ENCODE measurements at places on chromosomes 5 and 9.

- peak; percentile 50 for DNase-seq
These were observed 597.3 kb downstream of the PRELID2 start for GRCh38 chr5:145237843-145238242.

- no peak for DNase-seq
These were observed 151.5 kb downstream of the ISOC1 start for GRCh38 chr5:129246088-129246487.

- no peak for DNase-seq
These were observed 42.0 kb downstream of the IQGAP2 start for GRCh38 chr5:76445063-76445462.

DNA sequence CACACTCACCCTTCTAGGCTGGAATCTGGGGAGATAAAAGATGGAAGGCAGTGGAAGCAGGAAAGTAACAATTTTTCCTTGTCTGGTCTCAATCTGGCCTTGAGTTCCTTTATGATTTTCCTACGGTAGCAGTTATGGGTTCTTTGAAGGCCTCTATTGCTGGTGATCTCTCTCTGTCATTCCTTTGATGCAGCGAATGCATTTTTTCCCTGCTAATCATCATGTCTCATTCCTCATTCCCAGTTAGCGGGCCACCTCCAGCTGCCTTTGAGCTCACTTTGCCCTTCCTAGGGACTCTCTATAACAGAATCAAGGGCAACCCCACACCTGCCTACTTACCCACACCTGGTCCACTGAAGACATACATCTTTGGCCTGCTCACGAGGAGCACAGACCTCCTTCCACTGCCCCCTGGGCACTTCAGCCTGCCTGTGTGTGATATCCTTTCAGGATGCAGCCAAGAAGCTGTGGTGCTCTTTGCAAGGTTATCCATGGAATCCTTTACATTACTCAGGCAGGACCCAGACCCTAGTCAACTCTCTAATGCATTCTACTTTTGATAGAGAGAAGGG lies 191.7 kb downstream of the DRD1 start:
- DNase-seq, result no peak

- DNase-seq, result no peak
These were observed 41.0 kb upstream of the PCDHB1 start for GRCh38 chr5:141010047-141010793.

- DNase-seq, result no peak
These were observed 10.4 kb upstream of the CEP120 start for GRCh38 chr5:123433596-123433995.

GRCh38 chr9:94644543-94644942 lies 5.2 kb upstream of the FBP1 start:
- DNase-seq, result no peak

GRCh38 chr9:128911529-128912035 lies 9.2 kb upstream of the PHYHD1 start:
- no peak for DNase-seq

DNA sequence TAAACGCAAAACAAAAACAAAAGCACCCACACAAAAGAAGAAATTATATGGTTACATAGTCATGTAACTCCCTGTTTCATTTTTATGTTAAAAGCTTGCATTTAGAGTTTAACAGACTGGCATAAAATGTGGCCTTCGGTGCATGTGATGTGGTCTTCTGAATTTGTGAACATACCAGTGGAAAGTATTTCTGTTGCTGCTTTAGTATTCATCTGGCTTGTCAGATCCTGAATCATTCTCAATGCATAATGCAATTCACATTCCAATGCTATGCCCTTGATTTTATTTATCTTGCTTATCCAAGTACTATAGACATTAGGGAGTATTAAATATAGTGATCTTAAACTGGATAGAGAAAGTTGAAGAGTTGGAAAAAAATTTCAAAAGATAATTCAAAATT lies 740.2 kb upstream of the ZNF608 start:
- DNase-seq, result no peak

DNA sequence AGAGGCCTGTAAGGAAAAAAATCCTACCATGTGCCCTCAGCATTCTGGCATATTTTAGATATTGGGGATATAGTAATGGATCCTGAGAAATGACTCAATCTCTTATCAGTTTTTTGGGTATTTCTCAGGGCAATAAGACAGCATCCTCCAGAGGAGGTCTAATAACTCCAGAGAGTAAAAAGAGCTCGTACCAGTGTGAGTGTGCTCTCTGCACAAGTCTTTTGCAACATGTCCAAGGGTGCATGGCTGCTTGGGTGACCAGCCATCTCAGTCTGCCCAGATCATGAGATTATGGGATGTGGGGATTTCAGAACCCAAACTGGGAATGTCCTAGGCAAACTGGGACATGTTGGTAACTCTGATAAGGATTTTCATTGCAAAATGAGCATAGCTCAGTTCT lies 15.3 kb downstream of the ASPN start:
- DNase-seq, result no peak

DNA sequence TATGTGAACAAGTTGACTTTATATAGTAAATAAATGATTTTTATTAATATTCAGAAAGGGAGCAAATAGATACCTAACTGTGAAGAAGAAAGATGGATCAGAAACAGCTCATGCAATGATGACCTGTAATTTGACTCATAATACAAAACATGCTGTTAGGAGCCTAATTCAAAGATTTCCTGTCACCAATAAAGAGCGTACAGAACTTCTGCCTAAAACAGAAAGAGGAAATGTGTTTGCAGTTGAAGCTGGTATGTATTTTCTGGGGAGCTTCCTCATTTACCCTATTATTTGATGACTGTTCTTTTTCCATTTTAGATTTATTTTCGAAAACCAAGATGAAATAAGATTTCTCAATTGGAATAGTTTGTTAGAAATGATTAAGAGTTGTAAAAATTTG lies 11.4 kb downstream of the YTHDC2 start:
- DNase-seq, result no peak

GRCh38 chr5:141732417-141732816 lies 50.4 kb upstream of the ARAP3 start:
- no peak for DNase-seq

GRCh38 chr5:113387844-113388243 lies 46.9 kb downstream of the TSSK1B start:
- DNase-seq, result no peak

DNA sequence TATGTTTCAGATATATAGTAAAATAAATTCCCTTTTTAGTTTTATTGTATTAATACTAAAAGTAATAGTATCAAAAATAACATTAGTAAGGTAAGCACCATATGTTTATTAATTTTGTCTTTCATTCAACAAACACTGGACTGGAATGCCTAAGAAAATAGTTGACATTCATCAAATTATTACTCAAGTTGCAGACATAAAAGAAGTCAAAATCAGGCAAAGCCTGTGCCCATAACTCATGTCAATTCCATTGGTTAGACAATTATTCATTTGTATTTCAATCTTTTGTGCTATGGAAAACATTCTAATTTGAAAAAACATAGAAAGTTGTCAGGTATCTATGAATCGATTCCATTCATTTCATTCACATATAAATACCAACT lies 158.9 kb downstream of the CEMIP2 start:
- DNase-seq, result no peak

DNA sequence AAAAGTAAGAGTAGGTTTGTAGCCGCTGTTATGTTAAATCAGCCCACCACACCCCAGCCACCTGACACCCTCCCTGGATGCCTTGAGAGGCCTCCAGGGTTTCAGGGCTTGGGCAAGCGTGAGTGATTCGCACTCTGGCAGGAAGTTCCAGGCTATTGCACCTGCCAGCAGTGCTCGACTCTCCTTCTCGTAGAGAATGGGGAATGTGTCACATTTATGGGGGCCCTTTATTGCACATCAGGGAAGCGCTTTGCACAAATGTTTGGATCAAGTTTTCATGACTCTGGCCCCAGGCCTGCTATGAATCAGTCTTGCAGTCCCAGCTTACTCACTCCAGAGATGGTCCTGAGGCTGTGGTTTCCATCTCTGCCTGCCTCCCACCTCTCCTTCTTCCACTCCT lies 66.1 kb upstream of the ADRA1B start:
- DNase-seq, result no peak

- no peak for DNase-seq
These were observed 63.5 kb downstream of the UBE2R2 start for GRCh38 chr9:33880211-33881089.

GRCh38 chr5:134446938-134447337 lies 35.3 kb upstream of the CDKN2AIPNL start:
- no peak for DNase-seq

Measured in NCI-H2107 (cell line).